ENCODE measurements at places on chromosomes 1 and 21.

DNA sequence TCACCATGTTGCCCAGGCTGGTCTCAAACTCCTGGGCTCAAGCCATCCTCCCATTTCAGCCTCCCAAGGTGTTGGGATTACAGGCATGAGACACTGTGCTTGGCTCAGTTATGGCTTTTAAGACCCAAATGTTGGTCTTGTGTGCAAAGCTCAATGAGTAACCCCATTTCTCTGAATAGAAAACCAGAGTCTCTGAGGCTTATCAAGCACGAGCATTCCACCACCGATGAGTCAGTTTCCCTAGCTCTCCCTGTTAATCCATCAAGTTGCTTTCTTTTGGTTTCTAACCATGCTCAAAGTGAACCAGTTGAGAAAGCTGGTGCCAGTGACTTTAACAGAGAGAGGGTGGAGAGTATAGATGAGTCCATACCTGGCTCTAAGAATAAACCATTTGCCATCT lies 350.9 kb upstream of the ADGRL2 start:
- DNase-seq = no peak

DNA sequence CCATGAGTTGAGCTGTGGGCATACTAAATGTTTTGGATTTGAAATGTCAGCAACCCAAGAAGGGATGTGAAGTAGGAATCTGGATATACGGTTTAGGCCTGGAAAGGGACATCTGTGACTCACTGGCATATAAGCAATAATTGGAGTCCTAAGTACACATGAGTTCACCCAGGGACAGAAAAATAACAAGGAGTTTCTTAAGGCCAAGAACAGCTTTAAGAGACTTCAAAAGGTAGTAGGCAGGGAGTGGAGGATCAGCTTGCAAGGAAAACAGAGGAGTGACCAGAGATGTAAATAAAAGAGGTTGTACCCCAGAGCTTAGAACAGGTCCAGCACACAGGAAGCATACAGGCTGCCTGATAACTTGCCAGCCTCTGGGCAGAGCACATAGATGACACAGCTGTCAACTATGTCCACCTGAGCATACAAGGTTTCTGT lies 28.1 kb downstream of the TMEM50B start:
- no peak for DNase-seq

DNA sequence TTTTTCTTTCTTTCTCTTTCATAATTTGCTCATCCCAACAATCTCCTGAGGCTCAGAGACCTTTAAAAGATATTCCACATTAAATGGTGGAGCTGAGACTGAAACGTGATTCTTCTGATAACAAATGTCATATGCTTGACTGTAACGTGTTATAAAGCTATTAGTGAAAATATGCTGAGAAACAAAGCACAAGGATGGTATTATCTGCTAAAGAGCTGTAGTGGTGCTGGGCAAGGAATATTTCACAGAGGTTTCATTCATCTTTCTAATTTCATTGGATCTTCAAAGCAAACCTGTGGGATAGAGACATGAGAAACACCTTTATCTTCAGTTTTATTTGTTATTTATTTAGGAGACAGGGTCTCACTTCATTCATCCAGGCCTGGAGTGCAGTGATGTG lies 98.1 kb upstream of the WLS start:
- no peak for DNase-seq

- peak; percentile 65 for DNase-seq
These were observed 23.3 kb downstream of the CELA3A start for GRCh38 chr1:22024485-22025367.

DNA sequence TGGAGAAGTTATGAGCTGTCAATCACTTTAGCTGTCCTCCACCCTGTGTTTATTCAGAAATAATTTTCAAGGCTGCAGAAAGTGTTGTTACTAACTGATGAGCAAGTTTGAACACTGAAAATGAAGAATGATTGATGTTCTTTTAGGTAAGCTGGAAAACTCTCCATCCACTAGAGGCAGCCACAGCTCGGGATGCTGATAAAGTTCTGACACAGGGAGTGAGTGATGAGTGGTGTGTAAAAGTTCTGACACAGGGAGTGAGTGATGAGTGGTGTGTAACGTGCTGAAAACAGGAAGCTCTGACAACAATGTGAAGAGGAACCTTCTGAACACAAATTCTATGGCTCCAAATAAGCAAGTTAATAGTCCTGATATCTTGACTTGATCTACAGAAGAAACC lies 197.5 kb upstream of the PTBP2 start:
- no peak for DNase-seq

- DNase-seq = no peak
These were observed 226.6 kb downstream of the CAMTA1 start for GRCh38 chr1:7011826-7012225.

GRCh38 chr1:34378968-34379856 lies 202.5 kb downstream of the C1orf94 start:
- no peak for DNase-seq

GRCh38 chr1:67869233-67869632 lies 36.0 kb upstream of the GNG12 start:
- DNase-seq = no peak

- no peak for DNase-seq
These were observed 3.5 kb downstream of the KISS1 start for GRCh38 chr1:204192589-204193352.

- DNase-seq = no peak
These were observed 12.8 kb downstream of the PROK1 start for GRCh38 chr1:110463725-110464124.

DNA sequence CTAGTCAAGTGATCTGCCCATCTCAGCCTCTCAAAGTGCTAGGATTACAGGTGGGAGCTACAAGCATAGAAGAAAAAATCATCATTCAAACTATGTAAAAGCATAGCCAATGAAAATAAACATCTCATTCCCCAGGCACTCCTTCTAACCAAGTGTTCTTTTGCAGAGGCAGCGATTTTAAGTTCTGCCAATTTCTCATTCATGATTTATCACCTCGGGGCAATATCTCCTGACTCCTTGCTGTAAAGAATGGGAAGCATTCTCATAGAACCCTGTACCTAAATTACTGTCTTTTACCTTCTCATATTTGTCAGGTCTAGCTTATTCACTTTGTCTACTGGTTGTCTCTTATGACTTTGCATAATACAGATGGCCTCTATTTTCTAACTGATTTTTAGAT lies 32.5 kb upstream of the IVNS1ABP start:
- no peak for DNase-seq

GRCh38 chr1:224159541-224159940 lies 23.5 kb upstream of the DEGS1 start:
- no peak for DNase-seq

GRCh38 chr1:239237912-239238311 lies 148.5 kb upstream of the CHRM3 start:
- no peak for DNase-seq

DNA sequence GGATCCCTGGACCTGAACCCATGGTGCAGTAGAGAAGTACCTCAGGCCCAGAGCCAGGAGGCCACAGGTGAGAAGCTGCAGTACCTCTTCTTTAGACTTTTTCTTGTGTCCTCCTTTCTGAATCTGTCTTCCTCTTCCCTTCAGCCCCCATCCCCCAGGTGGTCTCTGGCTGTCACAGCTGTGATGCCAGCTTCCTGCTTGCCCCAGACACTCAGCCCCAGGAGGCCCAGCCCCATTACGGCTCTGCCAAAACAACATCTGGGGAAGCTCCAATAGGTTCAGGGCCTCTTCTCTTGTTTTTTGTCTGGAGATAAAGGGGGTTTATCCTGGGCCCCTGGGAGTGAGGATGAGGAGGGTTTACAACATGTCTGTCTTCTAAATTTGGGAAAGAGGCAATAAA lies 9.5 kb upstream of the BTG2 start:
- no peak for DNase-seq

DNA sequence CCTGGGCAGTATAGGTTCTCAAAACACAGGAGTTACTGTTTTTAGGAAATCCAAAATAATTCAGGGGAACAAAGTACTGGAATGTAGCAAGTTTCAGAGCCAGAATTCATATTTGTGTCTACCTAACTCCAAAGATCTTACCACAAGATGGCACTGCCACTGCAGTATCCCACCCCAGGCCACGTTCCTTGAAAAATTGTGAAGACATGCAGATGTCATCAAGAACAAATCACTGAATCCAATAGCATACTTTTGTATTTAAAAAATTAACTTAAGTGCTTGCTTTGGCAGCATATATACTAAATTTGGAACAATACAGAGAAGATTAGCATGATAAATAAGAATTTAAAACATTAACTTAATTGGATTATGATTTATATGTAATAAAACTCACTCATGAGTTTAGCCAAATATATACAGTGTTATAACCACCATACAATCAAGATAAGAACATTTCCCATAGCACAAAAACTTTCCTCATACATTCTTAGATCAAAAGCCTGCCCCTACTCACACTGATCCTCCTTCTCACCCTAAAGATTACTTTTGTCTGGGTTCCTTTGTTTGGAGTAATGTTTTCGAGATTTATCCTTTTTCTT lies 209.9 kb downstream of the FAF1 start:
- no peak for DNase-seq

GRCh38 chr1:201076092-201076491 lies 36.1 kb downstream of the CACNA1S start:
- DNase-seq = no peak

GRCh38 chr21:17003763-17004373 lies 509.0 kb upstream of the CXADR start:
- no peak for DNase-seq

GRCh38 chr1:30242168-30242567 lies 481.2 kb downstream of the MATN1 start:
- no peak for DNase-seq

- no peak for DNase-seq
These were observed 307.6 kb upstream of the PLXNA2 start for GRCh38 chr1:208551633-208552320.
